ENCODE measurements at places on chromosomes 6 and 20.

DNA sequence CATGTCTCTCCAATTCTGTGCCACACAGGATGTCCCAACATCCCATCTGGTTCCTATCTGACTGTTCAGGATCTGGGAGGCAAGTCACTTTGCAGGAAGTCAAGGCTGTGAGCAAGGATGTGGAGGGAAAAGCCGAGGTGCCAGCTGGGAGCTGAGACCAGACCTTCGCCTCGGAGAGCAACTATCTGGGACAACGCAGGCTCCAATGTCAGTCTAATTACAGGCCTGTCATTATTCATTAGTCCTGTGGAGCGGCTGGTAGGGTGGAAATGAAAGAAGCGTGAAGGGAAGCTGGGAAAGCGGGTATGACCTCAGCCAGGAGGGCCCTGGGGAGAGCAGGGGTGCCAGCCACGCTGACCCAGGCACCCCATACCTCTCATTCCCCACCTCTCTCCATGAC, 147.3 kb downstream of the UNC5CL start:
- DNase-seq: no peak

GRCh38 chr6:90370493-90370959, 73.9 kb upstream of the BACH2 start:
- DNase-seq: no peak

DNA sequence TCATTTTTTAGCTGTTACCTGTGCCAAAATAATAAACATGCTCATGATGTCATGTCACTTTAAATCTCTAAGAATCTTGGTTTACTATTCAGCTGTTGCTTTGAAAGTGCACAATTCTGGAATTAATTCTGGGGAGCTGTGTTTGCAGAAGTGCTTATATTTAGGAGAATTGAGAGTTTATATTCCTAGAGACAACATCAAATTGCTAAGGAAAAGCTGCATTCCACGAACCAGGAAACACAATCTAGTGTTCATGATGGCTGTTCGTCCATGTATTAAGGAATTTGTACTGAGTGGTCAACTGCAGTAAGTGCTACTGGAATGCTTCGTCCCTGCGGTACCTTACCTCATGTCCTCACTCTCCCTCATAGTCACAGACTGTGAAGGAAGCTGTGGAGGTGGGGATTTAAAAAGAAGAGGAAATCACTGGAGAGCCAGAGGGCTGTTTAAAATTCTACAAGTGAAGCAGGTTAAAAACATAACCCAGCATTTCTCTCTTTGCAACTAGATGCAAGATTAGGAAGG, 161.0 kb downstream of the TRMT11 start:
- DNase-seq: no peak

GRCh38 chr20:13288357-13288756, 67.3 kb downstream of the ISM1 start:
- no peak for DNase-seq

DNA sequence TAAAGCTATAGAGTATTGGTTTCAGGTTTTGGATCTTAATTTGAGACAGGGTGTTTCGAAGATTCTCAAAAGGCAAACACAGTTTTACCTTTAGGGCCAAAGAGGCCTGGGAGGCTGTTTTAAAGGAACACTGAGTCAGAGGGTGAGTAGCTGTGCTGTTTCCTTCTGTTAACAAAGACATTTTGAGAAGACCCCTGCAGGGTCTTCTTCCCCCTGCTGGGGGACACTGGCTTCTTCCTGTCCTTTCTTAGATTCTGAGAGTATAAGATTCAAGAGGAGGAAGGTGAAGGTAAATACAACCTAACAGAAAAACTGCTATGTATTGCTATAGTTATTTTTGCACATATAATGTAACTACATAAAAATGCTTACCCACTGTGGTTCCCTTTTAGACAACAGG, 19.0 kb downstream of the HS3ST5 start:
- DNase-seq: no peak

DNA sequence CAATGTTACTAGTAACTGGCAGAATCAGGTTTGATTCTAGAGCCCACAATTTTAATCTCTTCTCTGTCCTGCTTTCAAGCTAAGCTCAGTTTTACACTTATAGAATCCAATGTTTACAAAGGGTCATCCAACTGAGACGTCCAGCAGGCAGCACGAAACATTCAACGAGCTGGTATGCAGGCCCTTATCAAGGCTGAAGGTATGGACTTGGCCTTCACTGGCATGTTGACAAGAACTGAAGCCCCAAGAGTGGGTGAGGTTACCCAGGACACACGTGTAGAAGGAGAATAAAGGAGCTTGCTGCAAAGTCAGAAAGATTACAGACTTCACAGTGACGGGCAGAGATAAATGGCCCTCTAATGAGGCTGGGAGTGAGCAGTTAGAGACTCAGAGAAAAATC, 187.4 kb downstream of the KIF16B start:
- DNase-seq: no peak

DNA sequence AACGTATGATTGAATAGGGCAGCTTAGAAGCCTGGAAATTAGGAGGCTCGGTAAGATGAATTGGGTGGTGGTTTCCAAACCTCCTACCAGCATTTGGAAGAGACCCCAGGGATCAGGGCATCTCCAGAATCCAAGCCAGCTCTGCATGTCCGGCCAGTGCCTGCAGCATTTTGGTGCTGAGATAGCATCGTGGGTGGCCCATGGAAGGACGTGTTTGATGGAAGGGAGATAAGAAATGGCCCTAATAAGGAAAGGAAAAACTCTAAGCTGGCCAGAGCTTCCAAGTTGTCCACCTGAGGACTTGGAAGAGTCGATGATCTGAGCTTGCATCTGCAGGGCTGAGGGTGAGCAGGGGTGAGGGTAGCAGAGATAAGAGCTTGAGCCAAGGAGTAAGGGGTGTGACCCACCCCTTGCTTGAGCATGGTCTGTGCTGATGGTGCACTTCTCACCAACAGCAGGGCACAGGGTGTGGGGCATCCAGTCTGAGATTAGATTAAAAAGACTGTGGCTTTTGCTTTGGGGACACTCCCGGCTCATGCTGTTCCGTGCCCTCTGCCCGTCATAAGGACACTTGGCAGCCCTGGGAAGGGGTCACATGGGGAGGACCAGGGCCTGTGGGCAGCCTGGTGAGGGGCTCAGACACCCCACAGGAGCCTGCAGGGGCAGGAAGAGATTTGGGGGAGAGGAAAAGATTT, 213.2 kb downstream of the ERMARD start:
- no peak for DNase-seq

GRCh38 chr6:122652431-122652830, 42.2 kb downstream of the PKIB start:
- DNase-seq: no peak

DNA sequence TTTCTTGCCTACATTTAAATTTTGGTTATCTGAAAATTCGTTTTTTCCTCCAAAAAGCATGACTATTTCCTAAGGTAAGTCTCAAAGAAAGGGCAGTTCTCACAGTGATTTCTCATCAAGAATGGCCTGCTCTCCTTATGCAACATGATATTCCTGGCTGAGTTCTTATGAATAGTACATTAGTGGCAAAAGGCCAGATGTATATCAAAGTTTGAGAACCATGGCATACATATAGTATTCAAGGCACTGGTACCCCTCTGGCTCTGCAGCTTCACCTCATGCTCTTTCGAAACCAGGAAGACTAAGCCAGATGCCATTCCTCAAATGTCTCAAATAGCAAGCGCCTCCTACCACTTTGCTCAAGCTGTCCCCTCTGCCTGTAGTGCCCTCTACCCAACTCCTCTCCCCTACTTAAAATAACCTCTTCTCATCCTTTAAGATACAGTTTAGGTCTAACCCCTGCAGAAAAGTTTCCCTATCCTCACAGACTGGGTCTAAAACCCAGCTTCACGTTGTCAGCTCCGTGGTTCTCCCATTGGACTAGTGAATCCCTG, 280.3 kb downstream of the HACE1 start:
- no peak for DNase-seq

DNA sequence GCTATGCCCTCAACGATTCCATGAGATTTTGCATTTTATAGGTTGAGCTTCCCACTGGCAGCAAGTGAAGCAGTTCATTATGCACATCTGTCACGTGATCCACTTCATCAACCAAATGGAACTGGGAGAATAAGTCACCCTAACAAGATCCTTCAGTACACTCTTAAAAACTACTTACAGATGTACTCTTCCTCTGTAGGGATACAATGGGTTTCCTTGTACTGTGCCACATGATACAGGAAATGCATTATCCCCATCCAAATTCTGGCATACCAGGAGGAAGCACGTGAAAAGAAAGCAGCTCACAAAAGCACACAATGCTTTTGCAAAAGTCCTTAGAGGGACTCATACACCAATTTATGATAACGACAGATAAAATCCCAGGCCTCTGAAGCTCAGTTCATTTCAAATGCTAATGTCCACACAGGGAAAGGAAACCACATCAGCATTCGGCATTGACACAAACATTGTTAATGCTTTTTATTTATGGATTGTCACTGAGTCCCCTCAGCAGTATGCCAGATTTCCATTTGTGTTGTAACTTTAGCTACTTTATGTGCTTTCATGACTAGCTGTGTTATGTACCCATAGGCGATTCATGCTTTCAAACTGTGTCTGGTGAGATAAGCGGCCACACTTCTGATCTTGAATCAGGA, 58.1 kb upstream of the REV3L start:
- no peak for DNase-seq

- DNase-seq: peak; percentile 27
Observed at GRCh38 chr20:63696306-63696627, 185 bp upstream of the TNFRSF6B start.

DNA sequence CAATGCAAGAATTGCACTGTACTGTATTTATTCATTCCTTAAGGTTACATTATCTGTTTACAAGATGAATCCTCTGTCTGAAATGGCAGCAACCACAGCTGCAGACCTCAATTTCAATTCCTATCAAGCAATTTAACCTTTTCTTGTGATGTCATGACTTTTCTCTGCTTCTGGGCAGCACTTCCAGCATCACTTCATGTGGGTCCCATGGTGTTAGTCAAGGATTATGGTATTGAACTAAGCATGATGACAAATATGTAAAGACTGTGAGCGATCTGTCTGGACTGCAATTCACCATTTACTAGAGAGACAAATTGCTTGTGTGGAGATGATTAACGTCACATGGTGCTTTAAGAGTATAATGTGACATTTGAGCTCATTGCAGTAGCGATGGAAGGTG, 90.5 kb upstream of the CCN2 start:
- DNase-seq: no peak

GRCh38 chr20:21105429-21106170, 558 bp downstream of the LINC00237 start:
- DNase-seq: peak; percentile 28

DNA sequence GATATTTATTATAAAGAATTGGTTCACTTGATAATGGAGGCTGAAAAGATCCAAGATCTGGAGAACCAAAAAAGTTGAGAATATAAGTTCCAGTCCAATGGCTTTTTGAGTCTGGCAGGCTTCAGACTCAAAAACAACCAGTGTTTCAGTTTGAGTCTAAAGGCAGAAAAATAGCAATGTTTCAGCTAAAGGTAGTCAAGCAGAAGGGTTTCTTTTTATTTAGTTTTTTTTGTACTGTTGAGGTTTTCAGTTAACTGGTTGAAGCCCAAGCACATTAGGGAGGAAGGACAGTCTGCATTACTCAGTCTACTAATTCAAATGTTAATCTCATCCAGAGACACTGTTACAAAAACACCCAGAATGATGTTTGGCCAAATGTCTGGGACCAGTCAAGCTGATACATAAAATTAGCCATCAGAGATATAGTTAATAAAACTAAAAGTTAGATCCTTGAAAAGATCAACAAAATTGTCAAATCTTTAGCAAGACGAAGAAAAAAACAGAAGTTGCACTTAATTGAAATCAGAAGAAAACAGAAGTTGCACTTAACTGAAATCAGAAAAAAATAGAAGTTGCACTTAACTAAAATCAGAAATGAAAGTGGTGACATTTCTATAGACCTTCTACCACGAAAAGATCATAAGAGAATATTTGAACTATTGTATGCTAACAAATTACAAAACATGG, 980.3 kb upstream of the FLRT3 start:
- DNase-seq: no peak

- DNase-seq: no peak
Observed at GRCh38 chr6:25175681-25176080, 103.5 kb upstream of the CARMIL1 start.

- DNase-seq: no peak
Observed at GRCh38 chr6:14453712-14454472, 336.3 kb downstream of the CD83 start.

GRCh38 chr6:17629824-17630510, 29.9 kb downstream of the FAM8A1 start:
- DNase-seq: no peak

DNA sequence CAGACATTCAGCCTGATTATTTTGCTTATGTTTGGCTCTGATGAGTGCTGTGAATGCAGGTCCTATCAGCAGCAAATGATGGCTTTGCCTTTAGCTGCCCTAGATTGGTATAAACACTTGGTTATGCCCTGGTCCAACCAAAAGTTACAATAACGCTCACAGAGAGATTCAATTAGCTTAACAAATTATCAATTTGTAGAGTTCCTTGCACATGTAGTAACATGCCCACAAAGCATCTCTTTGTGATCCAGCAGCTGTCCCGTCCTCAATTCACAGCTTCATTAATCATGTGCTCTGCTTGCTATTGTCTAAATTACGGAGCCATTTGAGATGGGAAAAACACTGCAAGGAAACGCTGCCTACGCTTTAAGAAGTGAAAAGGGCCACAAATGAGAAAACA, 457.9 kb downstream of the HDGFL1 start:
- DNase-seq: no peak

DNA sequence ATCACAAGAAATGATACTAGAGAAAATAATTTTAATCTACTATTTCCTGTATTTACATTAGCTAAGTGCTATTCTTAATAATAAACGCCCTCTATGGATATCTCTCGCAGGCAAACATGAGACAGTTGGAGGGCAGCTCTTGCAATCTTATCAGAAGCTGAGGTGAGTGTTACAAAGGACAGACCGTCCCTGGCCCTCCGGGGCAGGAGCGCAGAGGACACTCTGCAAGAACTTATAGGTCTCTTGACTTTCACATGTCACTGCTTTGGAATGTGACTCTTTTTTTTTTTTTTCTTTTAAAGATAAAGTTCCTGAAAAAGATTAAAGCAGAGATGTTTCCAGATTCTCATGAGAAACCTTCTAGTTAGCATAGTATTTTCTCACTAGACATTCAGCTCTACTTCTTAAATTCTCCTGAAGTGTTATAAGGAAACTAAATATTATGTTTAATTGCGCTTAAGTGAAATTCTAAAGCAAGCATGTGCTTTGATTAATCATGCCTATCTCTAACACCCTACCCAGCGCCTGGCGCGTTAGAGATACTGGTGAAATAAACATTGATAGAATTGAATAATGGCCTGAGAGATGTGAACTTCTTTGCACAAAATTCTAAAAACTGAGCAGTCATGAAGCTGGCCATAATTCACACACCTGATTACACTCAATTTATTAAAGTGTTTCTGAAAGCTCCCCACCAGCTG, 57.4 kb downstream of the SYTL3 start:
- DNase-seq: no peak

DNA sequence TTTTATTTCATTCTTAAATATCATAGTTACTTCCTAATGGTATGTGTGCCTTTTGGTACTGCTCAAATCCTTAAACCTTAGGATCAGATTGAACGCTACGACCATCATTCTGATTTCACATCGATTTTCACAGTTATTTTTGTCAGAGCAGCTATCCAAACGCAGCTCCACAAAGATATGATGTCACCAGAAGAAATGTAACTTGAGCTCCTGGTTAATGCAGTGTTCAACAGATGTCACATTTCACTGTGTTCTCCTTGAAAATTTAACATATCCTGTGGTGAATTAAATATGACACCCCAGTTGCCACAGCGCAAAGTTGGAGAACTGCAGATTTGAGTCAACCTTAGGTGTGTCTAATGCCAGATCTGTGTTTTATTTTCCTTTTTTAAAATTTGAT, 81.4 kb downstream of the CTNNBL1 start:
- DNase-seq: no peak

- DNase-seq: no peak
Observed at GRCh38 chr6:3061501-3061941, 6.8 kb upstream of the RIPK1 start.
